Hematopoietic multipotent progenitor cell treated with erythropoietin and hydrocortisone succinate and interleukin-3 and kit ligand, for 17 days (in vitro differentiated cells): ENCODE measurements at places on chromosomes 6 and 20.
A peak's percentile ranks its signal among the peaks of the same experiment; 100 is the strongest.

DNA sequence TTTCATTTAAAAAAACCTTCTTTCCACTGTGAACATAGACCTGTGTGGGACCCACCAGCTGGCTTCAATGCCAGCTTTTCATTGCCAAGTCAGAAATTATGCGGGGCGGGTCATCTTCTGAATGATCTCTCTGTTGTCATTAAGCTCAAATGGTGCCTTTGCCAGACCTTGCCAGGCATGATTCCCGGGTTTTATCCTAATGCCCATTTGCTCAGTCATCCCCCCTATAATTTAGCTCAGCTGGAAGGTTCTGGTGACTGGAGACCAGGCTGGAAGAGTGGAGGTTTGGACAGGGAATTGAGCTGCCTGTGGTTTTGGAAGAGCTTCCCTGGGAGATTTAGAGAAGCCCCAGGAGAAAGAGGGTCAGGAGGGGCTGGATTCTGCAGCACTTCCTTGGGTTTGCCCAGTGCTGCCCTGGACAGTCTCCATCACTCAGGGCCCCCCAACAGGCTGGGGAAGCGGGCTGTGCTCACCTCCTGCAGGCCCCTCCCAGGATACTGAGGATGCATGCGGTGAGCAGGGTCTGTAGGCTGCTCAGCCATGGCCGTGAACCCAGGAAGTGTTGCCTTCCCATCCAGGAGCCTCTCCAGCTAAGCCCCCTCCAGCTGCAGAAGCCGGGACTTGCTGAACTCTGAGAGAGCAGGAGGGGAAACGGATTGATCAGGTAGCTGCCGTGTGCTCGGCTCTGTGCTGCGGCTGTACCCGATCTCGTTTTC lies 273.0 kb downstream of the CDH4 start:
- DNase-seq = no peak

DNA sequence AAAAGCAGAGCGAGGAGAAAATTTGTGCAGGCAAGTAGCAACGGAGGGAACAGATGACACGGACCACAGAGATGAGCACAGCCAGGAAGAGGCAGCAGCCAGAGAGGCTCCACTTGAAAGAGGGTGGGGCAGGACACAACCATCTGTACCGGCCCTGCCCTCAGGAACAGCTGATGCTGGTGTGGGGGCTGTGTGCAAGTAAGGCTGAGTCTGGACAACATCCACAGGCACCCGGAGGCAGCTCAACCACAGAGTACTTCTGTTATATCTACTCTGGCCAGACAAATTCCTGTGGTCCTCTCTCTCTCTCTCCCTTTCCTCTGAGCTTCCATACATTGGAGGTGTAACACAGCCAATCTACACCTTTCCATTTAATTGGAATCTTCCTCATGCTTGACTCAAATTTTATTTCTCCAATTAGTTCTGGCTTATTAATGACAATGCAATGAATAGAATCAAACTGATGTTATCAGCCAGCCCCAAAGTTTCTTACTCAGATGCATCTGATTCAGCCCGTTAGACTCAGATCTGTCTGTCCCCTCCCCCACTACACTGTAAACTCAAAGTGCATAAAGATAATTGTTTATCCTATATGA lies 24.9 kb downstream of the KIF13A start:
- DNase-seq = no peak

DNA sequence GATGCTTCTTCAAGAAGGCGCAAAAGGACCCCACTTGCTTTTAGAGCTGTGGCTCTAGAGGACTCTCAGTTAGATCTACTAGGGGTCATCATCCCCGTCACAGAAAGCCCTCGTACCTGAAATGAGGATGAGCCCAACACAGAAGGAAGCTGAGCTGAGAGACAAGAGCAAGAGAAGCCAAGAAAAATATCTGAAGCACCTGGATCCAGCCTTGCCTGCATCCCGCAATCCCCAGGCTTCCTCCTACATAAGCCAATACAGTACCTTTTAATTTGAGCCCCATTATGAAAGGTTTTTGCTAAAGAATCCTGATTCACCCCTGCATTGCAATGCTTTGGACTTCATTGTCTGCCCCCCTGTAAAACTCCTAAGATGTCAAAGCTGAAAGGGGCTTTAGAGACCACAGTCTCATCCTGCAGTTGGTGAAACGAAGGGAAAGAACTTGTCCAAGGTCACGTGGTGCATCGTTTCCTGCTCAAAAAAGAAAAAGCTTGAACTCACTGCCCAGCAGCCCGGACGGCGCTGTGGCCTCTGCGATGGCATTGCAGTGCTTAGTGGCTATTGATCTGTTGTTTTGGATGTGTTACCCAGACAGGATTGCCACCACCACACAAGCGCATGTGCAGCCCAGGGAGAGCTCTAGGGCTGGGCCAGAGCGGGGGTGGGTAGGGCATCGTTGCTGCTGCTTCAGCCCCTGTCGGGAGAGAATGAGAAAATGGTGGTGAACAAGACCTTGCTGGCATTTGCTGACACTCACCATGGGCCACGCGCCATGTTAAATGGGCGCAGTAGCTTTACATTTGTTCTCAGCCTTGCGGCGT lies 28.4 kb downstream of the AAR2 start:
- no peak for DNase-seq

DNA sequence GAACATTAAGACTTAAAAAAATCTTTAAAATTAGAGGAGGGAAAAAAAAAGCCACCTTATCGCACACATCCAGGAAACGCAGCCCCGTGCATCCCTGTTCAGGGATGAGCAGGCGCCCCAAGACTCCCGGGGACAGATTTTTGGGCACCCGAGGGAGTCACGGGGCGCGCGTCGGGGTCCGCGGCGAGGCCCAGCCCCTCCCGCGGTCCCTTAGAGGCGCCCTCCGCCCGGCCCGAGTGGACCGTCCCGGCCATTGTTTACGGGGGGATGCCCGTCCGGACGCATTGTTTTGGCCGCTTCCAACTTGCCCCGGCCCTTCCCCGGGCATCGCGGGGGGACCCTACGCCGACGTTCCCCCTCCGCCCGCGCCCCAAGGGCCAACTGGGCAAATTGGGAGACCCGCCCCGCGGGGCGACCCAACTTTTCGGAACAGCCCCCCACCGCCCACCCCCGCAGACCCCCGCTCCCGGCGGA lies 610 bp downstream of the ZNF217 start:
- DNase-seq = peak; percentile 63

DNA sequence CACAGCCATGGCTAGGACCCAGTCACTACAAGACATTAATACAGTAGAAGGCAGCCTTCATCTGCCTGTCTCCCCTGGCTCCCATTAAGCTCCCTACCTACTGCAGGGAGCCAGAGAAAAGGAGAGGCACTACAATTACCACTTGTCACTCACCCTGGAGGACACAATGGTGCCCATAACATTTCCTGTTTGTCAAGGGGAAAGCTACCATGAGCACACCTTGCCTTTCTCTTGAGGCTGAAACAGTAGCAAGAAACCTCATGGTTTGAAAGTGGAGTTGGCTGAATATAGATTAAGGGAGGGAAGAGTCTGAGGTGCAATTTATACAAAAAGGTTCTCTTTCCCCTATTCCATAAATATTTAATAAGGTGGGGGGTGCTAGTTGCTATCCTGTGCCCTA lies 27.9 kb downstream of the STK38 start:
- DNase-seq = no peak

- DNase-seq = no peak
Measured at GRCh38 chr6:116118608-116119007, 7.3 kb downstream of the COL10A1 start.
